ENCODE measurements at places on chromosomes 7 and 10.

DNA sequence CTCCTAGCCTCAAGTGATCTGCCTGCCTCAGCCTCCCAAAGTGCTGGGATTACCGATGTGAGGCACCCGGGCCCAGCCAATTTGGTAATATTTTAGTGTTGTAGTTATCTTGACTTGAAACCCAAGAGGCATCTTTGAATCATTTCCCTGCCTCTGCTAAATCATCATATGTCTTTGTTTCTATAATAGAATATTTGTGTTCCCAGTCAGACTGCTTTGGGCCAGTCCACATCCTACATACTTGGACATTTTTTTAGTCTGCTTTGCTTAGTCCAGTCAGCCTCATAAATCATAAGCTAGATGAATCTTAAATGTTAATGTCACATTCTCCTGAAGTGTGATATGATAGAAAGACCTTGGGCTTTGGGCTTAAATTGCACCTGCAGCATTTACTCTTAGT is 5.9 kb downstream of the STAM start:
- DNase-seq: no peak

- DNase-seq: no peak
Measured at GRCh38 chr10:29009464-29009863, 279.4 kb upstream of the LYZL1 start.

- DNase-seq: no peak
Measured at GRCh38 chr10:71972746-71973695, 8.8 kb downstream of the CHST3 start.

DNA sequence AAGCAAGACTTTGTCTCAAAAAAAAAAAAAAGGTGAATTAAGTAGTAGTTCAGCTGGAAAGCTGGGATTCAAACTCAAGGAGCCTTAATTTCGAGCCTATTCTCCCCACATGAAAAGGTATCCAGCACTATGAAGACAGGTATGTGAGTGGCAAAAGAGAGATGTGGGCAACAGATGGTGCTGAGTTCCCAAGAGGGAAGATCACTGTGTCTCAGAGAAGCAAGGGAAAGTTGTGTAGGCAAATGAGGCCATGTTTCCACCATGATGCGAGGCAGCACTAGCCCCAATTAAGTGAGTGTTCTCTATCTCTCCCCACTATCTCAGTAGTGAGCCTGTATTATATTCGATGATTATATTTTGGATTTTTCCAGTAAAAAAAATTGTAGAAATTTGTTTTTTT is 19.8 kb upstream of the ST7 start:
- DNase-seq: no peak

GRCh38 chr10:30420266-30420665 is 13.7 kb upstream of the MAP3K8 start:
- no peak for DNase-seq
